Right forelimb (tissue), 1 donor: ENCODE measurements at places on chromosomes 1 and 21.
A peak's percentile ranks its signal among the peaks of the same experiment; 100 is the strongest.

- DNase-seq = no peak
Observed at GRCh38 chr1:28560886-28561285, 8.0 kb downstream of the TRNAU1AP start.

- no peak for DNase-seq
Observed at GRCh38 chr1:195097316-195097715, 1510.9 kb downstream of the KCNT2 start.

DNA sequence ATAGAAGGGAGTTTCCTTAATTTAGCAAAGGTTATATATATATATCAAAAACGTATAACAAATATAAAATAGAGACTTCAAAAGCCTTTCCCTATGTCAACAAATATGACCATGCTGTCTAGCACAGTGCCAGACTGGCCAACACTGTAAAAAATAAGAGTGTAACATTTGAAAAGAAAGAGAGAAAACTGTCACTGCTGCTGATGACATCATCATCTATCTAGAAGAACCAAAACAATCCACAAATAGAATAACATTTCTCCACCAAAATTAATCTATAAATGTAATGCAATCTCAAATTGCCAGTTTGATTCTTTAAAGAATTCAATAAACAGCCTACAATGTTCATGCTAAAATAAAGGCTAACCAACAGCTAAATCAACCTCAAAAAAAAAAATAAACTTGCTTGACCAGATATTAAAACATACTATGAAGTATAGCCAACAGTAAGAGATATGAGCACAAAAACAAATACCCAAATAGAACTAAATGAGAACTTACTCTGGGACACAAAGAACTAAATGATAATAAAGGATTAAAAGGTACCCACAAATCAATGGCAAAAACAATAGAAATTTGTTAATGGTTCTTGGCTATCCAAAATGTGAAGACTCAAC lies 50.2 kb downstream of the ENAH start:
- no peak for DNase-seq

DNA sequence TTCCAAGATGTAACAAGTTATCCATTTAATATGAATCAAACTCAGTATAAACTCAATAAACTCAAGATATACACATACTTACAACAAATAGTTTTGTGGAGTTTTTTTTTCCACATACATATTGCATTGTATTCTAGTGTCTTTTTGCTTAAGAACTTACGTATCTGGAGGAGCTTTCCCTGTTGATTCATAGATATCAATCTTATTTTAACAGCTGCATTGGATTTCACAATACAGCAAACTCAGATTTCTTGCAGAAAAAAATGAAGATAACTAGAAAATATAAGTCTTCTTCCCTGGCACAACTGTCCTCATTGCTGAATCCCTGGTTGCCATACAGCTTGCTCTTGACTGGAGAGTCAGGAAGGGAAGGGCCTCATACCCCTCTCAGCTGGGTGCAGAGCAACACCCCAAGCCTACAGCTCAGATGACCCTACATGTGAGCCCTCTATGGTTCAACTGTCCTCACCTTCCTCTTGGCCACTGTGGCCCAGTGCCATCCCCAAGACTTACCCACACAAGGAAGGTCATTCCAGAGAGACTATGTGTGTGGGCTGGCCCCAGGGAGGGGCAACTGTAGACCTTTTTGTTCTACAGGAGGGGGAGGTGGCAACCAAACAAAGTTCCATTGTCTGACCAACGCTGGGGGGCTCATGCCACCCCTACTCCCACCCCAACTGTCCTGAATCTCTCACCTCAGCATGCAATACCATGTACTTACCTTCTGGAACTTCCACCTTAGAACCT lies 1.7 kb downstream of the MPZ start:
- DNase-seq = no peak

DNA sequence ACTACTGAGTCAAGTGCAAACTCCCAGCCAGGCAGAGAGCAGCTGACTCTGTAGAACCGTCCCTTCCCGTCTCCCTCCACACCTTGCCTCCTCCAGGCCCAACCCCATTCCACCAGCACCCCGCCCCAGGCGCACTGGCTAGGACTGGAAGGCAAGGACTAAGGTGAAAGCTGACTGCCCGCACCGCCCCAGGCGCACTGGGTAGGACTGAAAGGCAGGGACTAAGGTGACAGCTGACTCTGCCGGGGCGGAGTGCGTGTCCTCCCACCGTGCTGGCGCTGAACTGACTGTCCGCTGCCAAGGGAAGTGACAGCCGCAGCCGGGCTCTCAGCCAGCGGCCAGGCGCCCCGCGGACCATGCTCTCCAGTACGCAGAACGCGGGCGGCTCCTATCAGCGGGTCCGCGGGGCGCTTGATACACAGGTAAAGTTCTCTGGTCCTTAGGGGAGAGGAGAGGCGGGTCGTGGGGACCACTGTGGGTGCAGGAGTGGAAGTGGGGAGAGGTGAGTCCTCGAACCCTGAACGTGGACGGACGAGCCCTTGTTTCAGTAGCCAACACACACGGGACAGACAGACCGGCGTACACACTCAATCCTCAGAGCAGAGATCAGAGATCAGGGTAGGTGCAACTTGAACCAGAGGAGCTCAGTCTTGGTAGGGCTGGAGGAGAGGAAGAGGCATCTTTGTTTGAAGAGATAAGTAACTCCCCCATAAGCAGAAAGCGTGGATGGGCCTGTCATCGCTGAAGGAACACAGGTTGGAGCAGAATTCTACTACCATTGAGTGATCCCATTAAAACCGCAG lies 58.0 kb downstream of the RBM11 start:
- peak; percentile 72 for DNase-seq

DNA sequence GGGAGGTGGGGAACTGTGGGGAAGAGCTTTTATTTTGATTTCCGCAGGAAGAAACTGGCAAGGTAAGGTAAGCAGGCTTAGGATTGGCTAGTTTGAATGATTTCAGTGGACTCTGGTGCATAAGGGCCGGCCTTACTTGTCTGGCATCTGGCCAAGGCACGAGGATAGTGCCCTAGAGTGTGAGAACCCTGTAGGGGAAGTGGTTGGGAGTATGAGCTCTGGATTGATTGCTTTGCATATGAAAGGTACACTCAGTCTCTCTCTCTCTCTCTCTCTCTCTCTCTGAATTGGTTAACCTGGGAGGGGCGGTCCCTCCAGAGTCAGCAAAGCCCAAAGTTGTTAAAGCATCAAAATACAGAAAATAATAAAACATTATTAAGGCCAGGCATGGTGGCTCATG lies 463.0 kb downstream of the SIPA1L2 start:
- DNase-seq = no peak

- DNase-seq = no peak
Observed at GRCh38 chr1:155982106-155982505, 3.8 kb upstream of the ARHGEF2 start.

- DNase-seq = no peak
Observed at GRCh38 chr21:32994305-32994704, 31.4 kb upstream of the OLIG2 start.

- DNase-seq = no peak
Observed at GRCh38 chr1:43225168-43225567, 44.6 kb upstream of the TMEM125 start.

GRCh38 chr1:234413485-234413884 lies 40.2 kb downstream of the COA6 start:
- DNase-seq = no peak

DNA sequence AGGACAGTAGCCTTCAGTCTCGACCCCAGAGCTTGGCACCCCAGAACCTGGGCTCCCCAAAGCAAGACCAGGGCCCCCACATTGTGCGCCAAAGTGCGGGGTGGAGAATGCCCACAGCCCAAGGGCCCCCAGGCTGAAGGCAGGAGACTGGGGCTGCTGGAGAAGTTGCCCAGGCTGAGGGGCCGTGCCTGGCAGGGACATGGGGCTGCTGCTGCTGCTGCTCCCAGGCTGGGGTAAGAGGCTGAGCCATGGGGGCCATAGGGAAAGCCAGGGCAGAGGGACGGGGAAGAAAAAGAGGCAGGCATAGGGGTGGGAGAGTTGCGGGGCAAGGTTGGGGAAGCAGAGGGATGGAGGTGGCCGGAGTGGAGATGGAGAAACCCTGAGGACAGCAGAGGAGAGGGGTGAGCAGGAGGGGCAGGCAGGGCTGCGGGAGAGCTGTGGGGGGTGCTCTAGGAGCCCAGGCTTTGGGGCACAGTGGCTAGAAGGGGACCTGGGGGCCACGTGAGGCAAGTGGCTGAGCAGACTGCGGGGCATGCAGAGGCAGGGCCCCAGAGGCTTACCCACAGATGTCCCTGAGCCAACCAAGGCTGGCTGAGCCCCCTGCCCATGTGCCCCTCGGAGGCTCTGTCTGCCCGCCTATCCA lies 18.9 kb downstream of the SLC27A3 start:
- DNase-seq = no peak

DNA sequence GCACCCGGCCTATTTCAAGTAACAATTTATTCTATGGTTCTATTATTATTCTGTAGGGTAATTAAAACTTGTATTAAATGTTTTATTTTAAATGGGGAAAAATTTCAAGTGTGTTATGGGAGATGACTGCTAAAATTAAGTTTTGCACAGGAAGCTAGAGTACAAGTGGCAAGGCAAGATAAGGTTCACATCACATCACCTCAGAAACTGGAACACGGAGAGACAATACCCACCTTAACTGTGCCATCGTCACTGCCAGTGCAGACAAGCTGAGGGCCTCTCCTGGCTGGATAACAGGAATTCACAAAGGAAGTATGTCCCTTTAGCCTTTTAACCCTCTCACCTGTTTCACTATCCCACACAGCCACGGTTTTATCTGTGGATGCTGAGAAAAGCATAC lies 7.6 kb downstream of the SNRNP40 start:
- no peak for DNase-seq

GRCh38 chr1:156963621-156964020 lies 43.2 kb downstream of the LRRC71 start:
- DNase-seq = no peak

- no peak for DNase-seq
Observed at GRCh38 chr1:11634365-11635192, 19.6 kb downstream of the FBXO2 start.

DNA sequence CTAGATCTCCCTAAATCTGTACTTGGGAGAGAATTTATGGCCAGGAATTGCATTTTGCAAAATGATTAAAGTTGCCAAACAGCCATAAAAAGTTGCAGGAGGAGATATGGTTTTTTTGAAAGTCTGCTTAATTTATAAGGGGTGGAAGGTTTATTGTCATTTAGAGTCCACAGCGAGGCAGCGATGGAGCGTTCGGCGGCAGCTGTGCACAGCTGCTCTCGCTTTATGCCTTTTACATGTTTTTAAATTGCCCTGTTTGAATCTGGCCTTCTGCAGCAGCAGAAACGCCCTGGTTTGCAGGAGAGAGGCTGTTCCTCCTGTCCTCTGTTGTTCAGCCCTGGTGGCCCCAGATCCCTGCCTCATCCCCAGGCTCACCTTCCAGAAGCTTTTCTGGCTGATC lies 144.9 kb upstream of the POU3F1 start:
- no peak for DNase-seq

DNA sequence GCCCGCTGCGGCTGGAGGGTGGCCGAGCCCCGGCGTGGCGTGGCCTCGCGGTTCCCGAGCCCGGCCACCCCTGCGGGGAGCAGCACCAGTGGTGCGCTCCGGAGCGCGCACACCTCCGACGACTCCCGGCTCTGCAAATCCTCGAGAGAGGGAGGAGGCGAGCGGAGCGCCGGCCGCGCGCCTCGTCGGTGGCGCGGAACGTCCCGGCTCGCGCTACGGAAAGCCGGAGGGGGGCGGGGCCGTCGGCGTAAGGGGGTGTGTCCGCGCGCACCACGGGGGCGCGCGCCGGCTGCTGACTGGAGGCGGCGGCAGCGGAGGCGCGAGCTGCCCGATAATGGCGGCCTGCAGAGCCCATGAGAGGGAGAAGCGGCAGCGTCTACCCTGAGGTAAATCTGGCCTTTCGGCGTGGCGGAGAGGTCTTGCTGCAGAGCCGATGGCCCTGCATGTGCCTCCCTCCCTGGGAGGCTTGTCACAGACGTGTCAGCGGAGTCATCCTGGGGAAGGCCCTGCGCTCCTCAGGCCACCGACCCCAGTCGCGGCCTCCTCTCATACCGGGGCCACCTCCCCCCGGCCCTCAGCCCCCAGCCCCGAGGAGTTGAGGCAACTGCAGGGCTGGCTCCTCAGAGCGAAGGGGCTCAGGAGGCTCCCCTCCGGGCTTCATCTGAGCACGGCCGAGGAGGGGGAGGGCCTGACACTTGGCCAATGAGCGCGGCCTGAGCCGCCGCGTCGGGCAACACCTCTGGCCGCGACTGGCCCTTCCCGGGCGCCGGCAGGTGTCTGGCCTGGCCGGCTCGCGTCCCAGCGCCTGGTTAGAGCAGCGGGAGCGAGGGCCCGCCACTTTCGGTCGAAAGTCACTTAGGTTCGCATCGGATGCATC lies at the start of gene PDIK1L:
Gene PDIK1L, plus strand, starts transcription at position 295 of the 877 bp plus-strand sequence. CDS start 2,485 bp downstream, outside the sequence.
- DNase-seq = peak; percentile 97

DNA sequence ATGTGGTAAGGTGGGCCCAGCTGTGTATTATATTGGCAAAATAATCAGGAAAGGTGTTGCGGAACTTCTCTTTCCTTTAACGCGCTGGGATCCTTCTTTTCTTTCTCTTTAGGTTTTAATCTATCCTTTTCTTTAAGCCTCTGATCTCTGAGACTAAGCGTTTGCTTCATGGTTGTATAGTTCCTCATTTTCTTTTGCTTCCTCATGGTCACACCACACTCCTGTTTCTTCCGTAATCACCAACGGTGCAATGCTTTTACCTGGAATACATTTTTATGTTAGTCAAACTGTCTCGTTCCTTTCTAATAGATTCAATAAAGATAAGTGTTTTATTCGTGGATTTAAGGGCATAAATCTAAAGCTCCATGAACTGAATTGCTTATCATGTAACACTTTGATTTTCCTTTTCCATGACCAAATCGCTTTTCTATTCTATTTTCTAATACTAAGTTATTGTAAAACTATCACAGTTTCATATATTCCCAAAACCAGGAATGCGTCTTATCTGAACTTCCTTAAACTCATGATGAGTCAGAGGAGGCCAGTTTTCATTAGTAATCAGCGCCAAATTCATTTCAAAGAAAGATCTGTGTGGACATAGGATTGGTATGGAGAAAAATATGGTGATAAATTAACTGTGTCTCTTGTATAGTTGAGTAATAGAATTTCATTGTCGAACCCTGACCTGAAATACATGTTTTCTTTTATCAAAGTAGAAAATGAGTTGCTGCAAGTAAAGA lies 12.2 kb downstream of the SDCCAG8 start:
- DNase-seq = no peak

- no peak for DNase-seq
Observed at GRCh38 chr1:58745117-58745516, 38.7 kb downstream of the JUN start.

GRCh38 chr1:54547601-54548388 lies at the start of gene ACOT11:
TSS of gene ACOT11 (plus strand) at chr1:54548228. CDS start at chr1:54548310, 82 bp downstream.
- peak; percentile 89 for DNase-seq

- no peak for DNase-seq
Observed at GRCh38 chr1:61368876-61369275, 286.5 kb downstream of the NFIA start.

GRCh38 chr1:214518361-214518760 lies 33.0 kb downstream of the PTPN14 start:
- no peak for DNase-seq

DNA sequence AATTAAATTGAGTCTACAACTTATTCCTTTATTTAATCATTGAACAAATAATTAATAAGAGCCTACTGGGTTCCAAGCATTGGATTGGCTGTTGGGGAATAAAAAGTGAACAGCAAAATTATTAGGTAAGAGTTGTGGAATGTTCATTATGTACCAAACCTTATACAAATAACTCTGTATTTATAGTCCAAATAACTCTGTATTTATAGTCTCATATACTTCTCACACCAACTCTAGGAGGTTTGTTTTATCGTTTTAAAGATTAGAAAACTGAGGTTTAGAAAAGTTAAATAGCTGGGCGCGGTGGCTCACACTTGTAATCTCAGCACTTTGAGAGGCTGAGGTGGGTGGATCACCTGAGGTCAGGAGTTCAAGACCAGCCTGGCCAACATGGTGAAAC lies 40.6 kb downstream of the RGS2 start:
- no peak for DNase-seq
